ENCODE measurements at places on chromosomes 11 and 22.

DNA sequence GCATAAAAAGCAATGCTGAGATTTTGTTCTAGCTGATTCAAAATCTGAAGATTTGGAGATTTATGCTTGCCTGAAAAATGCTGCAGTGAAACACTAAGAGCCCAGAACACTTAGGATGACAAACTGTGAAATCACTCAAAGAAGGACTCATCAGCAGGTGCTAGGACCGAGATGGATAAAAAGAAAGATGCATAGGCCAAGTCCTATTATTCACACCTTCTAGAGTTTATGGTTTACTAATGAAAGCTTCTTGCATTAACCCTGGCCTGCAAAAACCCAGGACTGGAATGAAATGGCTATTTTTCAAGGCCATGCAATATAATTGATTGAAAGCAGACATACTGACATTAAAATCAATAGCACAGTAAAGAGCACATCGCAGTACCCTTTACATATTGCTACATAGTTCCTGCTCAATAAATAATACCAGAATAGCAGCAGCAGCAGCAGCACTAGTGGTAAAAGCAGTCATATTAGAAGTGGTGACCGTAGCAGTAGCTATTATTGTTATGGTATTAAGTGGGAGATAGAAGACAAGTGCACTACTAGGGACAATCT, 161.7 kb downstream of the RAB38 start:
- DNase-seq = no peak

GRCh38 chr11:406796-407650, 7.8 kb downstream of the SIGIRR start:
- DNase-seq = peak; percentile 22

DNA sequence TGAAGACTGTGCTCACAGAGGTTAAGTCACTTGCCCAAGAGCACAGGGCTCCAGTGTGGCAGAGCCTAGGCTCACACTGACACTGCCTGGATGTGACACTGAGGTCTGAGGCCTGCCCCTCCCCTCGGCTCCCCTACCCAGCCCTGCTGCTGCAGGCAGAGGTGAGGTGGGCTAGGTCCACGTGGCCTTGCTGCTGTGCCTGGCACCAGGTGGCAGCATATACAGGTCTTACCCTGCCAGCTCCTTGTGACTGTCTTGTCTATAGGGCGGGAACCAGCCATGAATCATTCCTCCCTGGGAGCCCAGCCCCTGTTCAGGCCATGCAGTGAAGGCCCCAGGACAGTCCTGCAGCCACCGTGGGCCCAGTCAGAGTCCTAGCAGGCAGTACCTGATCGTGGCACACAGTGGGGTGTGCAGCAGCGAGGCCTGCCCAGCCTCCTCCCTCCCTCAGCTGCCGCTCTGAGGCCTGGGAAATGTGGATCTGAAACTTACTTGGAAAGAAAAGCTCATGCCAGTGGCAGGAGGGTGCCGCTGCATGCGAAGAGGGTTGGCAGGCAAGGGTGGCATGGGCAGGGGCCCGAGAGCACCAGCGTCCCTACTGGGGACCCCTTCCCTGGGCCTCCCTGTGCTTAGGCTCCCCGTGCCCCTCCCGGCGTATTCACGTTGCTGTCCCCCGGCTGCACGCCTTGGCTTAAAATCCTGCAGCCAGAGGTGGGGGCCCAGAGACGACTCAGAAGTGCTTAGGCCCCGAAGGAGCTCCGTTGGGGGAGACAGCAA, 1.2 kb upstream of the CERK start:
- DNase-seq = no peak

DNA sequence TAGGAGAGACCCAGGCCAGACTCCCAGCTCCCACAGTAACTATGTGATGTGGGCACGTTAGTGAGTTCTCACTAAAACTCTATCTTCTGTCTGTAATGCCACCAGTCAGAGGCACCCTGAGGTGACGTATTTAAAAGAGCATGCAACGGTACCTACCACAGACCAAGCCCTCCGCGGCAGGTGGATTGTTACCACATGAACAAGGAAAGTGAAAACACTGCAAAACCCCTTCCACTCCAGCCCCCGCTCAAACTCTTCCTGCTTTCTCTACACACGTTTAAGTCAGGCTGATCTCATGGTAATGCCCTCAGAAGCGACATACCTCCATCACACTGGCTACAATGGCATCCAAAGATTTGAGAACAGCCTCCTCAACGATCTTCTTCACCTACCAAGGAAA, 36.7 kb downstream of the SERPIND1 start:
- no peak for DNase-seq

DNA sequence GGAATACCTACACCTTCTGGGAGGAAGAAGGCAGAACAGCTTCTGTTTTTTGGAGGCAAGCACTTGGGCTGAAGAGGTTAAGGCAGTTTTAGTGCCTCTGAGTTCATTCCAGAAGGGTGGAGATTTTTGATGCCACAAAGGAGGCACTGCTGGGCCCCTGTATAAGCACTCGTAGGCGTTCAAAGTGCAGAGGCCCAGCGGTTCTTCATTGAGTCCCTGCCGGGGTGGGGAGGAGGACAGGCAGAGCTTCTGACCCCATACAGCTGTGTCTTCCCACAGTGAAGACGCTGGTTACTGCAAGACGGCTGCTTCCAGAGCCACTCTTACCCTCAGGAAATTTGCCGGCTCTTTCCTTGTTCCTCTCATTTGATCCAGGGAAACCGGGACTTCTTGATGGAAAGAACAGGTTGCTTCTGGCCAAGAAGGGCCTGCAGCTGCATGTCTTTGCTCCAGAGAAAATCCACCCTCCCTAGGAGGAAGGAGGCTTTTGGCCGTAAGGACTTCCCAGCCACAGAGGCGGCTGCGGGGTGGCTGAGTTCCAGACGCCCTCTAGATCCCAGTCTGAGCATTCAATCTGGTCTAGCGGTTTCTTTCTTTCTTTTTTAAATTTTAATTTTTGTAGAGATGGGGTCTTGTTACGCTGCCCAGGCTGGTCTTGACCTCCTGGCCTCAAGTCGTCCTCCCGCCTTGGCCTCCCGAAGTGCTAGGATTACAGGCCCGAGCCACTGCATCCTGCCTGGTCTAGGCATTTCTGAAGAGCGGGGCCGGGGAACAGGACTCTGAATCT, 9.4 kb downstream of the ADAMTS15 start:
- no peak for DNase-seq

DNA sequence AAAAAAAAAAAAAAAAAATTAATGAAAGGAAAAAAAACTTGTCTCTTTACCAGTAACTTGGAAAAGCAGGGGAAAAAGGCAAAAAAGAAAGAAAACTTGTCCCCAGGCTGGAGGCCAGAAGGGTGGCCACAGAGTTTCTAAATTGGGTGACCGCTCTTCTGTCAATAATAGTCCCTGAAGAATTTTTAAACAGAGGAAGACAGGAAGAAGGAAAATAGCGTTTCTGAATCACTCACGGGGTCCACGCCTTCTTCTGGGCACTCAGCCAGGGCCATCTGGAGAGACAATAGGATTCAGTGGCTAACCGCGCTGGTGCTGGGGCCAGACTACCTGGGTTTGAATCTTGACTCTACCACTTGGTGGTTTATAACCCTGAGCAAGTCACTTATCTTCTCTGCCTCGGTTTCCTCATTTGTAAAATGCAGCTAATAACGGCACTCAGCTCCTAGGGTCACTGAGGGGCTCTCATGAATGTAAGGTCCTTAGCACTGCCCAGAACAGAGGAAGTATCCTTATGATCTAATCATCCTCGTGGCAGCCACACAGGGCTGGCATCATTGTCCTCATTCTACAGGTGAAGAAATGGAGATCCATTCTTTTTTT, 7.0 kb downstream of the C11orf86 start:
- DNase-seq = peak; percentile 91

DNA sequence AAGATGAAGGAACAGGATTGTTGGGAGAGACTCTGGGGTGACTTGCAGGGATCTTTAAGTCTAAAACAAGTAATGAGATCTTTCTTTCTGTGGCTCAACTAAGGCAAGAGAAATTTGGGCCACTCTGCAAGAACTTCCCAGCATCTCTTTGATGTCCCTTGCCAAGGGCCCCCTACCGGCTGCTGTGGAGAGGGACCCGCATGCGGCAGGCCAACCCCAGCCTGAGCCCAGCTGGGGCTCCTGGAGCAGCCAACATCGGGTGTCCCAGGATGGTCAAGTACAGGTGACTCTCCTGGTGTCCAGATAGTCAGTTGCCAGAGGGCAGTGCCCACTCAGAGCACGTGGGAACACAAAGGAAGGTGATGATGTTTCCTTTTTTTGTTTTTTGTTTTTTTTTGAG, 363.2 kb downstream of the TBC1D22A start:
- DNase-seq = no peak

GRCh38 chr11:50187220-50187619, 154.5 kb downstream of the OR4C45 start:
- no peak for DNase-seq

- DNase-seq = no peak
These were observed 186.1 kb downstream of the SOX6 start for GRCh38 chr11:16169956-16170847.

GRCh38 chr11:60777572-60777971, 7.6 kb upstream of the MS4A10 start:
- DNase-seq = peak; percentile 28

- no peak for DNase-seq
These were observed 843.0 kb downstream of the BRD1 start for GRCh38 chr22:48984639-48985038.

- DNase-seq = no peak
These were observed 22.9 kb upstream of the PDE2A start for GRCh38 chr11:72696866-72697700.

GRCh38 chr22:37431366-37431765, 4.1 kb upstream of the ELFN2 start:
- no peak for DNase-seq

DNA sequence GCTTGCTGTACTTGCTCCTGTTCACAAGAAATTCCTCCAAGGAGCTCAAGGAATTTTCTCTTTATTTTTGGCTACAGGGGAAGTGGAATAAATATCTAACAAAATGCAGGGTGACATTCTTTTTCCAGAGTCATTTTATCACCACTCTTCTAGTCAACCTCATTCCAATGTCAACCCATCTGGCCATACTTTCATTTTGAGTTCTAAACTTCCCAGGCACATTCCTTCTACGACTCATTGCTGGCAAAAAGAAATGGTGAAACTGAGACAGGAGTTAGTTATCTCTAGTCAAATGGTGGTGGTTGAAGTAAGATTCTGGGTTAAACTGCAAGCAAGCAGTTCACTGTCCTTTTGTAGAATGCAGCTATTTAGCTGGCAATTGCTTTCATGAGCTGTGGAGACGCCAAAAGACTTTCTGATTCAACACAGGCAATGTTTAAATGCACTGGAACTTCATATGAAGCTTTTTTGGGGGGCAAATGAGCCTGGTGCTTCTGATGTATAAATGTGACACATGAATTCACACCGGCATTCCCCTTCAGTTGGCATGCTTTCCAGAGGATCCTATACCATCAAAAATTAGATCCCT, 304.6 kb downstream of the CADM1 start:
- no peak for DNase-seq

DNA sequence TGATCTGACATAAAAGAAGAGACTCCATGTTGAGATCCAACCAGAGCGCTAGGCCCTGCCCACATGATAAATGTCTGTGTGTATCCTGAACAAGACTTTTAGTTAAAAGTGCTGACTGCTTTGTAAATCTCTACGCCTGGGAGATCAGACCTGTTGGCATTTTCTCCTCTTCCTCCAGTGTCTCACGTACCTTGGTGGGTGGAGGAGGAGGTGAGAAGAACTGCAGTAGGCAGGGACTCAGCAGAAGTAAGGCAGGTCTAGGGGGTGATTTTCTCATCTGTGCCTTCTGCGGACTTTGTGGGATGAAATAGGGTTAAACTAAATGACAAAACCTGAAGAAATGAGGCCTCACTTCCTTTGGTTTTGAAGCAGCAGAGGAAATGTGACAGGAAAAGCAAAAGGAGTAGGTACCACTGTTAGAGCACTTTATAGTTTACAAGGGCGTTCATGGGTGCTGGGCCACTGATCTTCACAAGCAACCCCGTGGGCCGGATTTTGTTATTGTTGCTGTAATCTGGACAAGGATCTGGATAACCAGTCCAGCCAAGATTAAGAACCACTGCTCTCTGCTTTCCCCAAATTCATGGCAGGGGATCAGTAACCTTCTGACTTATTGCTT, 36.7 kb upstream of the PLET1 start:
- no peak for DNase-seq

DNA sequence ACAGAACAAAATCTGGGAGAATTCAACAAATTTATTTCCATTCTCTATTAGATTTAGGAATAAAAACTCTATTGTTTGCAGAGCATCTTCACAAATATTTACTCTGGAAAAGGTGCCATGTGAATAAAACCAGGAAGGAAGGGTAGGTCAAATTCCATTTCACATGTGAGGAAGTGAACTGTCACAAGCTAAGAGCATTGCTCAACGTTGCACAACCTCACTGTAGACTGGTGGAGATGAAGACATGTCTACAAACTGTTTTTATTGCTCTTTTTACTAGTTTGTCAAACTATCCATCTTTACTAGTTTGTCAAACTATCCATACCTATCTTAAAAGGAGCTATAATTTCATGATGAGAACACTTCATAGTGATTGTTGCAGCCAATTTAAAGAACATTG, 236.4 kb downstream of the CNTN5 start:
- DNase-seq = no peak

- DNase-seq = no peak
These were observed 19.0 kb downstream of the ZMAT5 start for GRCh38 chr22:29747832-29748231.

- DNase-seq = no peak
These were observed 200.6 kb downstream of the NAV2 start for GRCh38 chr11:19912958-19913892.

DNA sequence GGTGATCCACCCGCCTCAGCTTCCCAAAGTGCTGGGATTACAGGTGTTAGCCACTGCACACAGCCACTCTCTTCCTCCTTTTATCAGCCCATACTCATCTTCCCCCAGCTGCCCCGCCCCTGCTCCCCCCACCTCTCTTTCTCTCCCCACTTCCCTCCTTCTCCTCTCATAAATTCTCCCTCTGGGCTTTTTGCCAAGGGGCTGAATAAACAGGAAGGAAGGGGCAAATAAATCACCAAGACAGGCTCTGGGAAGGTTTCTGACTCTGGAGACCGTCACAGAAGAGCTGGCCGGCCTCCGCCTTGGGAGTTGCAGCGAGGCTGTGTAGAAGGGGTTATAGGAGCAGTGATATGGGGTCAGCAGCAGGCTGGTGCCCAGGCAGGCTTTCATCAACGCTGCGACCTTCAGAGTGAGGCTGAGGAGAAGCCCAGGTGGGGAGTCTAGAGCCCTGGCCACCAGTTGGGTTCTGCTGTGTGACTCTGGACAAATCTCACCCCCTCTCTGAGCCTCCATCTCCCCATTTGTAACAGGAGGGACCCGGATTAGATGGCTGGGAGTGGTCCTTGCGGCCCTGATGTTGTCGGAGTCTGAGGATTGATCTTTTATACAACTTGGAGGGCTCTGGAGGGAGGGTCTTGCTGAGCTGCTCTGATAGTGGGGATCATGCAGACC, 62.6 kb upstream of the RASD2 start:
- peak; percentile 49 for DNase-seq

- peak; percentile 11 for DNase-seq
These were observed 319.8 kb downstream of the DLG2 start for GRCh38 chr11:85307366-85307765.

- peak; percentile 50 for DNase-seq
These were observed 67.6 kb upstream of the NTM start for GRCh38 chr11:131302836-131303235.

GRCh38 chr22:27752771-27753170, 48.8 kb downstream of the MN1 start:
- no peak for DNase-seq

GRCh38 chr11:61516675-61517572, 8.4 kb downstream of the LRRC10B start:
- no peak for DNase-seq

All from astrocyte of the cerebellum (primary cell).